Cortex of kidney (tissue), 1 donor: ENCODE measurements at places on chromosomes 4 and X.

DNA sequence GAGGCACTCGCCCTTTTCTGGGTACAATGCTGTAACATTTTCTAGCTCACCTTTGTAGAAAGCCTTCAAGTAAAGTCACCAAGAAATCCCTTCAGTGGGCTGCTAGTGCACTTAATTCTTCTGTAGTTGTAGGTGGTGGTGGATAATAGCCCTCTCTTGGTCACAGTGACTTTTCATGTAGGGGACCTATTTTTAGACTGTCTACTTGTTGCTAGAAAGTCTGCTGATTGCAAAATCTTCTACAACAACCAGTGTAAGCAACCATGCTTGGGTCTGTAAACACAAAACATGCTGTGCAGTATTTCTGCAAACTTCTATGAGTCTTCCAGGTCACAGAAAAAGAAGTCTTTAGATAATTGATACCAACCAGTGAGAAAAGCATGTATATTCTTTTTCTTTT, 55.6 kb downstream of the PBDC1 start:
- DNase-seq, result no peak

DNA sequence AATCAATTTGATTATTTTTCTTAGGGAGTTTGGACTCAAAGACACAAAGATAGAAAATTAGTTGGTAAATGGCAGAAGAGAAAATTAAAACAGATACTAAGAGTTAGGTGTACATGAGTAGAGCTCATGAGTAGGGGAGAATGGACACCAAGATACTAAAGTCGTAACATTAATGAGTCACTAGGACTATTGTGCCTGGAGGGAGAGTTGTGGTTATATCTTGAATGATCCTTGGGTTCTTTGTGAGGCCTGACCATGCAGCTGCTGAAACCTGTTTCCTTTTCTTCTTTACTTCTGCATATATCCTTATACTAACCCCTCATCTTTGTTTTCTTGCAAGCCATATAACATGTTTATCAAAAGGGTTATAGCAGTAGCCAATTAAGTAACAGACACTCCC, 532.8 kb downstream of the RPA4 start:
- DNase-seq, result no peak

GRCh38 chr4:87461281-87461700, 38.9 kb downstream of the NUDT9 start:
- no peak for DNase-seq

DNA sequence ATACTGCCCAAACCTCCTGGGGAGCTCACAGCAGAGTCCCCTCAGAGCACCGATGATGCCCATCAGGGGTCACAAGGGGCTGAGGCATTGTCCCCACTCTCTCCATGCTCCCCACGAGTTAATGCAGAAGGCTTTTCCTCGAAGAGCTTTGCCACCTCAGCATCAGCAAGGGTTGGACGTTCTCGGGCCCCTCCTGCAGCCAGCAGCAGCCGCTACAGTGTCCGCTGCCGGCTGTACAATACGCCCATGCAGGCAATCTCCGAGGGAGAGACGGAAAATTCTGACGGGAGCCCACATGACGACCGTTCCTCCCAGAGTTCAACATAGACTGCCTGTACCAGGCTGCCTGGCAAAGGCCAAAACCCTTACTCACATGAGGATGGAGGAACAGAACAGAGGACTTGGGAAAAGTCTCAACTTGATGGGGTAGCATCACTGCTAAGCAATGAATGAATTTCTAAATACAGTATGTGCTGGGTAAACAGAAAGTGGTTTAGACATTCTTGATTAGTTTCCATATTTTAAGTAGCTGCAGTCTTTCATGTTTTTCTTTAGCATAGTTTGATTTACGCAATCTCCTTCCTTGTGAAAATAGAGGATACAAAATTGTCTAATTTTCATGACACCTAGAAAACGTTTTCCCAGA, 5.0 kb upstream of the SCML1 start:
- no peak for DNase-seq

GRCh38 chrX:107272431-107272921, 66.1 kb downstream of the DNAAF6 start:
- no peak for DNase-seq

GRCh38 chr4:80162418-80162817, 34.9 kb upstream of the PRDM8 start:
- DNase-seq, result no peak

- no peak for DNase-seq
Measured at GRCh38 chr4:96162636-96163035, 322.7 kb downstream of the PDHA2 start.

GRCh38 chrX:44828008-44828605, 15.7 kb upstream of the DUSP21 start:
- DNase-seq, result no peak

GRCh38 chr4:134408897-134409296, 207.3 kb upstream of the PABPC4L start:
- DNase-seq, result no peak

DNA sequence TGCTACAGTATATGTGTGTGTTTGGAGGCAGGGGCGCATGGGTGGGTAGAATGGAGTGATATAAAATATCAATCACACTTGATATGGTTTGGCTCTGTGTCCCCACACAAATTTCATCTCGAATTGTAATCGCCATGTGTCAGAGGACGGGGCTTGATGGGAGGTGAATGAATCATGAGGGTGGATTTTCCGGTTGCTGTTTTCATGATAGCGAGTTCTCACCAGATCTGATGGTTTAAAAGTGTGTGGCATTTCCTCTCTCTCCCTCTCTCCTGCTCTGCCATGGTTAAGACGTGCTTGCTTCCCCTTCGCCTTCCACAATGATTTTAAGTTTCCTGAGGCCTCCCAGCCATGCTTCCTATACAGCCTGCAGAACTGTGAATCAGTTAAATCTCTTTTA, 14.8 kb downstream of the SOWAHB start:
- no peak for DNase-seq

DNA sequence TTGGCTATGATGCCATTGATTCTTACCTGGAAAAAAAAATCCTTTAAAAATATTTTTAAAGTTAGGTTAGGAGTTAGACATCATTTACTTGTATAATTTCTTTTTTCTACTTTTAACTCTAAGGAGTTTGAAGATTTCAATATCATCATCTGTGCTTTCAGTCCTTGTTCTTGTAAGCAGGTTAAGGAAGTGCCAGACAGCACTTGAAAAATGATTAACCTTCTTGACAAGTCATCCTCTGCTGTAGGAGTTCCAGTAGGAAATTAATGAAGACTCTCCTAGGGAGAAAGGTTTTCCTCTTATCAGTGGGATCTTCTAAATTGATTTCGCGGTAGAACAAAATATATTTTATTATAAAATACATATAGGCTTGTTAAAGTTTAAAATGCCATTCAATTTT, 29.1 kb upstream of the ANAPC4 start:
- no peak for DNase-seq

- DNase-seq, result no peak
Measured at GRCh38 chr4:86497131-86497530, 97.0 kb upstream of the PTPN13 start.

DNA sequence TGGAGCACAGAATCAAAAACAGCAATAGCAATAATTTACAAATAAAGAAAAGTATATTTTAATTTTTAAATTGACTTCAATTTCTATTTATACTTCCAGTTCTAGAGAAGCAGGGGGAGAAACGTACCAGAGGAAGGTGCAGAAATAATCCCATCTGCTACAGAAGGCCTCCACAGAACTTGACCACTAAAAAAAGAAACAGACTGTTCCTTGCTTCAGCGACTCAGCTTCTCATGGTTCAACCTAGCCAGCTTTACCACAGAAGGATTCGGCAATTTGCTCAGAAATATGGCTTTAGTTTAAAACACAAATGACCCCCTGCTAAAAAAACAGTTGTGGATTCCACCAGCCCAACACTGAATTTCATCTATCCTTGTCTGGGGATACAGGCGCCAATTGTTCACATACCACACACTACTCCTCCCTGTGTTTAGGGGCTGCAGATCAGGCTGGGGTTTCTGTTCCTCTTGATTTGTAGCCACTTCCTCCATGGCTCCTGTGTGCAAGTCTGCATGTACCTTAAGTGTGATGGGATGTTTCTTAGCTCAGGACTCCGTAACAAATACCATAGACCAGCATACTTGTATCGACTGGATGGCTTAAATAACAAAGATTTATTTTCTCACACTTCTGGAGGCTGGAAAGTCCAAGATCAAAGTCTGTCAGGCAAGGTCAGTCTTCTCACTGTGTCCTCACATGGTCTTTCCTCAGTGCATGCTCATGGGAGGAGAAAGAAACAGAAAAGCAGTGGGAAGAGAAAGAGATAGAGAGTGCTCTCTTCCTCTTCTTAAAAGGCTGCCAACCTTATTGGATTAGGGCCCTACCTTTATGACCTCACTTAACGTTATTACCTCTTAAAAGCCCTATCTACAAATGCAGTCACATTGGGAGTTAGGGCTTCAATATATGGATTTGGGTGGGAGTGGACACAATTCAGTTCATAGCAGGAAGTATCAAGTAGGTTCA, 79.1 kb downstream of the AMOT start:
- DNase-seq, result no peak

- DNase-seq, result no peak
Measured at GRCh38 chr4:10066670-10067651, 45.7 kb upstream of the SLC2A9 start.

DNA sequence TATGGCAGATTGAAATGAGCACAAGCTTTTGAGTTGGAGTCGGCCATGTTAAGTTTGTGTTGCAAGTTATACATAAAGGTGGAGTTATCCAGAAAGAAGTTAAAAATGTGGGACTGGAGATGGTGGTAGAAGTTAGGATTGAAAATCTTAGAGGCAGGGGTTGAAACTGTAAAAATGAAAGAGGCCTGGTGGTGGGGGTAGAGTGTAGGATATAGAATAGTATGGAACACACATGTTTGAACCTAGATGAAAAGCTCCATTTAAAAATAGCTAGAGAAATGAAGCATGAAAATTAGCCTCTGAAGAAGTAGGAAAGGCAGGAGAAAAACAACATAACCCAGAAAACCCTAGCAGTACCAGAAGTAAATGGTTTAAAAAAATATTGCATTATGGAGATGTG, 131.8 kb upstream of the ENPEP start:
- DNase-seq, result no peak

GRCh38 chrX:41110801-41111625, 25.8 kb downstream of the USP9X start:
- DNase-seq, result no peak

GRCh38 chr4:30671926-30672448, 48.2 kb upstream of the PCDH7 start:
- DNase-seq, result no peak

GRCh38 chrX:136623396-136623795, 24.6 kb upstream of the CD40LG start:
- DNase-seq, result no peak

DNA sequence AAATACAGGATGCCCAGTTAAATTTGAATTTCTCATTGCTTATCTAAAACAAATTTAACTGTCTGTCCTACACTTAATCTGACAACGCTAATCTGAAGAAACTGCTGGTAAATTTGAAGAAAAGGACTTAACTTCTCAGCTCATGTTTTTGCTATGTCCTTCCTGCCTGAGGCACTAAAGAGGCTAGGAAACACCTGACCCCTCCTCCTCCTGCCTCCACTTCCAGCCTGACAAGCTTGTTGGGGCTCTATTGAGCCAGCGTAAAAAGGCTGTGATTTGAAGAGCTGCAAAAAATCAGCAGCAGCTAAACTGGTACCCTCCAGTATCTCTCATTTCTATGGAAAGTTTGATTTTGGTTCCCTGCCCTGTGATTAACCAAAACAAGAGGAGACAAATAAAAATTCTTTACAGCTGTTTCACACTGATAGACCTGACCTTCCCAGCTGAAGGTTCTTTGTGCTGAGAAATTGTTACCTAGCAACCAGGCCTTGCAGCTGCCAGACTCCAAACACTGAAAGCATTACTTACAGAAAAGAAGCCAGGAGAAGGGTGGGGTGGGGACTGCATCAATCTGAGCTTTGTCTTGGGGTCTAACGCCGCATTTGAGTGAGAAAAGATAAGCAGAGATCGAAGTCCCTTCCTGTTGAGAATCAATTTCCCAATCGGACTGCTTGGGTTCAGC, 35.0 kb downstream of the DCX start:
- no peak for DNase-seq

- no peak for DNase-seq
Measured at GRCh38 chr4:84877051-84877833, 89.2 kb downstream of the WDFY3 start.

- no peak for DNase-seq
Measured at GRCh38 chr4:44351069-44351468, 97.5 kb downstream of the KCTD8 start.

DNA sequence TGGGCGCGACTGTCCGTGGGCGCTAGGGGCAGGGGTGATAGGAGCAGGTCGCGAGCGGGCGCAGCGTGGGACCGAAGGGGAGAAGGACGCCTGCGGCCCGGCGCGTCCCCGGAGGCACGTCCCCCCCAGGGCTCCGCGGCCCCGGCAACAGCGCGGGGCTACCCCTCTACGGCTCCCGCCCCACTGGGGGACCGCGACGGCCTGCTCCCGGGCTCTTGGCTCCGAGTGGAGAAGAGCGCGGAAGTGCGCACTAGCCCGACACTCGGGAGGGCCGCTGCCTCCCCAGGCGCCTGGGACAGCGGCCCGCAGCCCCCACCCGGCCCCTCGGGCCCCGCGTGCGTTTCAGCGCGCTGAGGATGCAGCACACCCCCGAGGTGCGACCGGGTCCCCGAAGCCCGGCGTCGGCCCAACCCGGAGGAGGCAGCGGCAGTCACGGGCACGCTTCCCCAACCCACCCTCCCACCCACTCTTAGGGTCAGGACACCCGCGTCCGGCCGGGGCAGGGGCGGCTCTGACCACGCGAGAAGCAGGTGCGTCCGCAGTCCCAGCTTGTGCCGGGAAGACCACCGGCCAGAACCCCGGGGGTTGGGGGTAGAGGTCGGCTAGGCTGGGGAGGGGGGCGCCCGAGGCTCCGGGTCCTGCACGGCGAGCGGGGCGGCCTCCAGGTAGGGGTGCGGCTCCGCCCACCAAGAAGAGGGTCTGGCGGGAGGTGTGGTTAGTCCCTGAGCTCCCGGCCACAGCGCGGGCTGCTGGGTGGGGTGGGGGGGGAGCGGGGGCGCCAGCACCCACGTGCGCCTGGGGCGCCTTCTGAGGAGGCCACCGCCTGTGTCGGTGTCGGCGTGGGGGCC, 18.5 kb upstream of the NAT8L start:
- DNase-seq, result no peak
